ENCODE measurements at places on chromosomes 13 and 19. TPM values are rescaled to one million over a fixed set of nuclear protein-coding genes. Genes with fewer than 3 reads are reported as not detected.

The LILRB5 gene
- 0.05 TPM for total RNA-seq

The ZNF563 gene
- not detected for total RNA-seq

The TEX29 gene
- not detected for total RNA-seq

The ZNF480 gene
- total RNA-seq = 17.1 TPM

The ZNF763 gene
- not detected for total RNA-seq

The GDF15 gene
- total RNA-seq = 24.9 TPM

The C19orf73 gene
- 1.9 TPM for total RNA-seq

The KLK11 gene
- not detected for total RNA-seq

The NCR1 gene
- not detected for total RNA-seq

The C19orf25 gene
- 15.9 TPM for total RNA-seq

The NALCN gene
- total RNA-seq = 4.2 TPM

The ZNF77 gene
- 1.6 TPM for total RNA-seq

The NLRP4 gene
- total RNA-seq = not detected

The TNFSF9 gene
- total RNA-seq = 2.3 TPM

The NPAS1 gene
- 6.8 TPM for total RNA-seq

The GRIK5 gene
- 0.48 TPM for total RNA-seq

The KIR2DL3 gene
- total RNA-seq = not detected

The TMEM59L gene
- total RNA-seq = 7.0 TPM

The ZNF737 gene
- total RNA-seq = not detected

The TPTE2 gene
- total RNA-seq = not detected

The YJU2 gene
- total RNA-seq = 19.3 TPM

The MARK4 gene
- total RNA-seq = 8.7 TPM

The PLK5 gene
- not detected for total RNA-seq

Data from A549 treated with Hydrocortisone at 1 μM for 4 hours (cell line).